ENCODE measurements at places on chromosomes 5 and 9. TPM values are rescaled to one million over a fixed set of nuclear protein-coding genes. Genes with fewer than 3 reads are reported as not detected.

SNCAIP gene
- total RNA-seq: 9.5 TPM

OR1Q1 gene
- not detected for total RNA-seq

DPYSL3 gene
- total RNA-seq: 45.3 TPM

- no peak for DNase-seq
- H3K4me3 ChIP-seq: no peak overlapping the region
- no peaks in the 10 kb centered on the region for H3K4me1 ChIP-seq
- H3K27ac ChIP-seq: no peak overlapping the region
- no peaks in the 10 kb centered on the region for H3K27me3 ChIP-seq
- peaks cover 31% of the 10 kb centered on the region for H3K36me3 ChIP-seq
Observed at GRCh38 chr9:113255438-113255837, 19.9 kb downstream of the CDC26 start.

DNA sequence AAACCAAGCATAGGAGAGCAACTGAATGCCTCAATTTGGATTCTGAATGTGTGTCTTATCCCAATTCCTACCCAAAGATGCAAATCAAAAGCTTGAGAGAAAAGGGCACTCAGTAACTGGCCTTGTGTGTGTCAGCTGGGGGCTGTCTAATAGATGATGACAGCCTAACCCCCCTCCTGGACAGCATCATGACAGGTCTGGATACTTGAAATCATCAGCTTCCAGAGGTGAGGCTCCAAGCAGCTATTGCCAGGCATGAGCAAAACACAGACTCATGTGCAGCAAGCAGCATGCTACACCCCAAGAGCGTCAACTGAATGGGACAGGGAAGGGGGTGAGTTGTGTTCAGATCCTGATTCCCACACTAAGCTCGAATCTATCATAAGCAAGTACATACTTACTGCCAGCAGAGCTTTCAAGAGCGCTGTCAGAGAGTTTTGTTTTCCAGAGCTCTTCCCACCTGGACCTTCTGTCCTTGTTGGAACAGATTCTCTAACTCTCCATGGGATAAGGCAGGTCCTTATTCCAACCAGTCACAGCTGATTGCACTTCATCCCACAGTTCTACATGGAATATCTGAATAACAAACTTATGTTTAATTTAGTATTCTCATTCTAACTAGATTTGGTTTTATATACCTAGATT is 467.5 kb downstream of the DTWD2 start:
- DNase-seq: no peak
- peaks cover 14% of the 10 kb centered on the region for H3K4me1 ChIP-seq
- H3K36me3 ChIP-seq: no peaks in the 10 kb centered on the region
- no peak overlapping the region for H3K27ac ChIP-seq

DNA sequence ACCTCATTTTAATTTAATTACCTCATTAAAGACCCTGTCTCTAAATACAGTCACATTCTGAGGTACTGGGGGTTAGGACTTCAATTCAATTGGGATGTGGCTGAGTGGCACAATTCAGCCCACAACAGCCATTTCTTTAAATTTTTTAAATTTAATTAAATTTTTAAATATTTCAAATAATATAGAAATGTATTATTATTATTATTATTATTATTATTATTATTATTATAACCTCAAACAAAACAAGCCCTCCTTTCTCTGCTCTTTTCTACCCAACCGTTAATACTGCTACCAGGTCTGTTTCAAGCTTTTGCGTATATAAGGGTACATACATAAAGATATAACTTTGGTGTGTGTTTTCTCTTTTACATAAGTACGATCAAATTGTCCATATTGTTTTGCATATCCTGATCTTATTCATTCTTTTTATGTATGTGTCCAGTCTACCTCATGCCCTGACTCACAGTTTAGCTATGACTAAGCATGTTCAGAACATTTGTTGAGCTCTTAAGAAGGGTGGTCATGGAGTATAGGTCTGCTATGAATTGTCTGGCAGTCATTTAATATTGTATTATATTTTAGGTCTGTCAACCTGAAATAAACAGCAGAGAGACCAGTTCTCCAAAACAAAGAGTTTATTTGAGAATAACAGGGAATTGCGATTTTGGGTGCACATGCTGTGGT is 16.1 kb upstream of the RAB14 start:
- no peak for DNase-seq
- no peaks in the 10 kb centered on the region for H3K27me3 ChIP-seq
- no peaks in the 10 kb centered on the region for H3K4me1 ChIP-seq
- no peak overlapping the region for H3K4me3 ChIP-seq

All from right atrium auricular region (tissue), 2 donors.